Colonic mucosa (tissue), 4 donors: ENCODE measurements at places on chromosomes 4 and X.

DNA sequence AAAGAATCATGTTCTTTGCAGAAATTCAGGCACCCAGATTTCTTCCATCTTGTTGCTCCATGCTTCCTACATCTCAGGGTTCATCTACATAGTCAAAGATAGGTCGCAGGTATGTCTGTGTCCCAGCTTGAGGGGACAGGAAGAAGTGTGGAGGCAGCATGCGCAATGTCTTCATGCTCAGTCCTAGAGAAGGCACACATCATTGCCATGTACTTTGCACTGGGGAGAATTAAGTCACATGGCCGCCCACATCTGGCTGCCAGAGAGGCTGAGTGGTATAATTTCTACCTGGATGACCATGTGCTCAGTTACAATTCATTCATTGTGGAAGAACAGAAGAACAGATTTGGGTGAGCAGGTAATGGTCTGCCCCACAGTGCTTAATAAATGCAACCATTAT, 54.1 kb downstream of the GAB1 start:
- DNase-seq, result no peak
- peaks cover 6% of the 10 kb centered on the region for H3K4me1 ChIP-seq
- H3K27me3 ChIP-seq, result no peaks in the 10 kb centered on the region
- no peaks in the 10 kb centered on the region for H3K36me3 ChIP-seq
- H3K4me3 ChIP-seq, result no peak overlapping the region

DNA sequence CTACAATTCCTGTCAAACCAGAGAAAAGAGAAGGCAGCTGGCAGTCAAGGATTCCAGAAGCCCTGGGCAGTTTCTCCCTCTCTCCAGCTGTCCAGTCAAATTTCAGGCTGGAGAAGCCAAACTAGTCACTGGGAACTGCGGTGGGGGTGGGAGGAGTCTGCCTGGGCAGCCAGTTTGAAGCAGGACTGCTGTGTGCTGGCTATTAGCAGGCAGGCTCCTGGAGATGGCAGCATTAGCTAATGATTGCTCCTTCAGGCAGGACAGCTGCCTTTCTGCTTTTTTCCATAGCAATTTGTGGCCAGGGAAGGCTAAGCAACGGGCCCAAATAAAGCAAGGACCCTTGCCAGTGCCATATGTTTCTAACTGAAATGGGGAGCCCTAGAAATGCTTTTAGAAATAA, 44.7 kb upstream of the FGF13 start:
- H3K27me3 ChIP-seq, result no peaks in the 10 kb centered on the region
- peak; percentile 18 for DNase-seq
- H3K27ac ChIP-seq, result no peak overlapping the region
- H3K36me3 ChIP-seq, result no peaks in the 10 kb centered on the region
- no peak overlapping the region for H3K4me3 ChIP-seq

- no peaks in the 10 kb centered on the region for H3K36me3 ChIP-seq
- peak; percentile 28 for DNase-seq
- no peak overlapping the region for H3K4me3 ChIP-seq
- no peaks in the 10 kb centered on the region for H3K27me3 ChIP-seq
- H3K27ac ChIP-seq, result no peak overlapping the region
Measured at GRCh38 chr4:156677131-156677531, 294.5 kb downstream of the PDGFC start.

GRCh38 chr4:2820216-2820982, 23.2 kb upstream of the ADD1 start:
- H3K27ac ChIP-seq, result no peak overlapping the region
- no peak overlapping the region for H3K4me3 ChIP-seq
- DNase-seq, result no peak
- H3K27me3 ChIP-seq, result no peaks in the 10 kb centered on the region
- no peaks in the 10 kb centered on the region for H3K36me3 ChIP-seq

GRCh38 chr4:79023799-79024770, 84.8 kb upstream of the PAQR3 start:
- no peaks in the 10 kb centered on the region for H3K4me1 ChIP-seq
- H3K27me3 ChIP-seq, result no peaks in the 10 kb centered on the region
- H3K27ac ChIP-seq, result no peak overlapping the region
- no peaks in the 10 kb centered on the region for H3K36me3 ChIP-seq
- H3K4me3 ChIP-seq, result no peak overlapping the region

GRCh38 chr4:173573286-173573685, 43.3 kb upstream of the HAND2 start:
- H3K27me3 ChIP-seq, result no peaks in the 10 kb centered on the region
- no peak for DNase-seq
- no peak overlapping the region for H3K27ac ChIP-seq
- H3K4me1 ChIP-seq, result no peaks in the 10 kb centered on the region
- no peak overlapping the region for H3K4me3 ChIP-seq

DNA sequence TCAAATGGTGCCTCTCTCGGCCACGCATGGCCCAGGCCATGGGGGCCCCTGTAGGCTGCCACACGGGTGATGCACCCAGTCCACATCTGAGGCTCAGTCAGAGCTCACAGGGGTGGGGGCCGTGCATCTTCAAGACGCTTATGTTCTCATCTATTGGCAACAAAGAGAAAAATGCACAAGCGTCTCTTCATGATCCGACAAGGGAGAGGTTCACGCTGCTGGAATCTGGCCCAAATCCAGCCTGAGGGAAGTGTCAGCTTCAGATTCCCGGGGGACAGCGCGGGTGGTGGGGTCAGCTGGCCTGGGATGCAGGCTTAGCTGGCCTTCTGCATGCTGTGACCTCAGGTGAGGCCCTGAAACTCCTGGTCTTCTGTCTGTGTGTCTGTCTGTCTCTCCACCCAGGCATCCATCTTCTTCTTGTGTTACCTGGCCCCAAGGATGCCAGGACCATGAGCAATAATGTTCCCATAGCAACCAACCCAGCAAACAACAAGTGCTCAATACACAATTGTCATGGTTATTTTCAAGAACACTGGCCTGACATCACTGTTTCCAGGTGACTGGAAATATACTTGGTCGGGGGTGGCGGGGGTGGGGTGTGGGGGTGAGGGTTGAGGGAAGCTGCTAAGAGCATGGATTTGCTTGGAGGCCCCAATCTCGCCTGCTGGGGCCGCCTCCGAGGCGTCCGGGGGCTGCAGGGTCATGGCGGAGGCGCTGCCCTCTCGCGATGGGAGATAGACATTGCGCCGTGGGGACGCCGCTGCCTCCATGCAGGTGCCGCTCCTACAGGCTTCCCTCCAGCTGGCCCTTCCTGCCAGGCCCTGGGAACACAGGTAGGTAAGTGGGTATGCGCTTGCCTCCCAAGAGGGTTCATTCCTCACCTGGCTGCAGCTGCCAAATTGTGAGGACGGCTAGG, 48.3 kb downstream of the ABLIM2 start:
- peaks cover 8% of the 10 kb centered on the region for H3K4me1 ChIP-seq
- H3K36me3 ChIP-seq, result no peaks in the 10 kb centered on the region
- no peak overlapping the region for H3K27ac ChIP-seq
- no peaks in the 10 kb centered on the region for H3K27me3 ChIP-seq
- DNase-seq, result no peak
- no peak overlapping the region for H3K4me3 ChIP-seq

DNA sequence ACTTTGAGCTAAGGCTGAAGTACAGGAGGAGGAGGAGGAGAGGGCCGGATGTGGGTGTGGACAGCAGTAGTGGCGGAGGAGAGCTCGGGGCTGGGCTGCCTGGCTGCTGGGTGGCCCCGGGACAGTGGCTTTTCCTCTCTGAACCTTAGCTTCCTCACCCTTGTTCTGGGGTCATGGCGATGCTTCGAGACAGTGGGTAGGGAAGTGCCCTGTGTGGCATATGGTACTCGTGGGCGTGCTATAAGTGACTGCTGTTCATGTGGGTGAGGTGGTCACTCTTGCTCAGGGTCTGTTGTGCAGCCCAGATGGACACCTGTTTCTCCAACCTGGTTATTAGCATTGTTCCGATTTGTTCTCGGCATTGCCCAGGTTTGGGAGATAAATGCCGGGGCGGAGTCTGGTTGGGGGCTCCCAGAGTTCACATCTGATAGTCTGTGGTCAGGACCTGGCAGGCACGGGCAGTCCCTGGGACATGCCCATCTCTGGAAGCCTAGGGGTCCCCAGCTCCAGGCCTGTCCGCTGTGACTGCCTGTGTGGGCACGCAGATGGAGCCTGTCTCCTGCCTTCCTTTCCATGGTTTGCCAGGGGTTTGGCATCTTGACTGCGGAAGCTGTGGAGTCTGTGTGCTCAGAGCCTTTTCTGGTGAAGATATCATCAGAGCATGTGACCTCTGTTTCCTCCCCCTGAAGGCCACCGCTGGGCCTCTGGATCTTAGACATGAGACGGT, 4.9 kb upstream of the CPZ start:
- H3K36me3 ChIP-seq, result no peaks in the 10 kb centered on the region
- H3K27ac ChIP-seq, result no peak overlapping the region
- H3K4me1 ChIP-seq, result no peaks in the 10 kb centered on the region
- peaks cover 11% of the 10 kb centered on the region for H3K27me3 ChIP-seq
- H3K4me3 ChIP-seq, result no peak overlapping the region
